ENCODE measurements at places on chromosomes 2 and 18. TPM values are rescaled to one million over a fixed set of nuclear protein-coding genes. Genes with fewer than 3 reads are reported as not detected.

Gene AQP12B
- total RNA-seq = not detected

Gene IL36G
- total RNA-seq = 15.7 TPM

Gene SESTD1
- total RNA-seq = 9.0 TPM

Gene VWC2L
- not detected for total RNA-seq

Gene BCL11A
- total RNA-seq = 10.8 TPM

Gene VIL1
- total RNA-seq = not detected

Gene ACMSD
- 0.46 TPM for total RNA-seq

Gene BMP10
- not detected for total RNA-seq

Gene FAM210A
- 13.3 TPM for total RNA-seq

Gene TEKT4
- total RNA-seq = not detected

Gene MYO3B
- total RNA-seq = 3.3 TPM

Gene ZNF513
- 9.1 TPM for total RNA-seq

Gene UGT1A9
- total RNA-seq = not detected

Gene CXCR1
- not detected for total RNA-seq

Gene CHN1
- total RNA-seq = 4.4 TPM

Gene MDH1B
- 0.14 TPM for total RNA-seq

Gene INHA
- total RNA-seq = not detected

Gene TUBB8B
- not detected for total RNA-seq

Gene DES
- total RNA-seq = not detected

Gene CIB4
- total RNA-seq = not detected

Gene GRHL1
- total RNA-seq = 33.9 TPM

Gene DLGAP1
- total RNA-seq = 0.07 TPM

Gene MAP3K19
- total RNA-seq = not detected

Gene PMS1
- total RNA-seq = 18.5 TPM

Gene DCC
- not detected for total RNA-seq

Gene MEIS1
- total RNA-seq = 14.6 TPM

Gene BCL2
- 2.7 TPM for total RNA-seq
